Caudate nucleus (tissue), 63 donors: ENCODE measurements at places on chromosomes 11 and 22.

DNA sequence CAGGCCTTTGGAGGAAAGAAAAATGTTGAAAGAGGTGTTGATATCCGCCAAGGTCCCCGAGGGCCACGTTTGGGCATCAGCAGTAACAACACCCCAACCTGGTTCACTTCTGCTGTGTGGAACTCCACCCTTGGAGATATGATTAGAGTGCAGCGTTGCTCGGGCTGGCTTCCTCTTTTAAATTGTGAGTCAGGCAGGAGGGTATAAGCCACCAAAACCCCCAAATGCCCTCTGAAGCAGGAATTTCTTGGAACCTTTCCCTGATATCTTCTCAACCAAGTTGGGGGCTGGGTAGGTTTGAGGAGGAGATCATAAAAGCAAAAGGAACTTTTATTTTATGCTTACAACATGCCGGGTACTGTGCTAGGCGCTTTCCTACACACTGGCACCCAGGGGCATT, 6.4 kb upstream of the C11orf96 start:
- no peak for DNase-seq

- no peak for DNase-seq
Observed at GRCh38 chr11:116890193-116890592, 52.8 kb upstream of the APOA1 start.

DNA sequence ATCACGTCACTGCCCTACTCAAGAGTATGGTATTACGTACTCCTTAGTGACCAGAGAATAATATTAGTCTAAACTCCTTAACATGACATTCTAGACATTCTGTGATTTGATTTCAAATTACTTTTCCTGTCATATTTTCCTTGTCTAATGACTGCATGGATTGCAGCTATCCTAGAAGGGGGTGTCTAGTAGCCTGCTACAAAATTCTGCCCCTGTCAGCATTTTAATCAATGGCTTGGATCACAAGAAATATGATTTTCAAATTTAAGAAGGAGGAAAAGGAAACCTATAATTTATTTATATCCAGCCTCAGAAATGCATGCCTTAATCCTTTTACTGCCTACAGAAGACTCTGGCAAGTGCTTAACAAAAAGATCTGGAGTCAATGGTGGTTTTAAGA, 216.8 kb downstream of the SWAP70 start:
- no peak for DNase-seq

DNA sequence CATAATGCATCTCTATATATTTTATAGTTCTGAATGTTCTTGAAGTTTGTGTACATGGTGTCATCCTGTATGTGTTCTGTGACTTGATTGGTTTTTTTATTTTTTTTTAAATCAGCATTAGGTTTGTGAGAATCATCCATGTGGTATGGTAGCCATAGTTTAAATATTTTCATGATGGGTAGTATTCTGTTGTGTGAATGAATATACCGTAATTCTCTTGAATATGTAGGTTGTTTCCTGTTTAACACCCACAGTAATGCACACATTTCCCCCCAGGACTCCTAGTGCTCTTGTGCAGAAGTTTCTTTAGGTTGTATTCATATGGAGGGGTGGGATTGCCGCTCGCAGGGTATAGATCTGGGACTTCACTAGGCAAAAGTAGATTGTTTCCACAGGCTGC, 2.0 kb downstream of the PACS1 start:
- no peak for DNase-seq

GRCh38 chr11:122744357-122744756, 88.8 kb downstream of the UBASH3B start:
- no peak for DNase-seq

GRCh38 chr11:65288706-65289536, 25.7 kb upstream of the CDC42EP2 start:
- peak; percentile 50 for DNase-seq

DNA sequence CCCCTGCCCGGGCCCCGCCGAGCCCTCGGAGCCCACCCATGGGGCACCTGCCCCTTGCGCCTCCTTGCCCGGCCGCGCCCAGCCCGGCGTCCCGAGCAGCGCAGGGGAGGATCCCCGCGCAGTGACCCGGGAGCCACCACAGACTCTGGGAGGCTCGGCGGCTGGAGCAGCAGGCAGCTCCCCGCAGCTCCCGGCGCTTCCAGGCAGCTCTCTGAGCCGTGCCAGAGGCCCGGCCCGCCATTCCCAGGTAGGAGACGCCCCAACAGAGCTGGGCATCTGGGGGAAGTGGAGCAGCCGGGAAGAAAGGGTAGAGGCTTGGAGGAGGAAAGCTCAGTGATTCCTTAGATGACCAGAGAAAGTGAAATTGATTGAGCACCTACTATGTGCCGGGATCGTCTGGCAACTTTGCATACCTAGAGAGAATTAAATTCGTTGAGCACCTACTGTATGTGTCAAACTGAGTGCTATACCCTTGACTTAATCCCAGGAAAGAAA, 670 bp downstream of the RASD2 start:
- no peak for DNase-seq

DNA sequence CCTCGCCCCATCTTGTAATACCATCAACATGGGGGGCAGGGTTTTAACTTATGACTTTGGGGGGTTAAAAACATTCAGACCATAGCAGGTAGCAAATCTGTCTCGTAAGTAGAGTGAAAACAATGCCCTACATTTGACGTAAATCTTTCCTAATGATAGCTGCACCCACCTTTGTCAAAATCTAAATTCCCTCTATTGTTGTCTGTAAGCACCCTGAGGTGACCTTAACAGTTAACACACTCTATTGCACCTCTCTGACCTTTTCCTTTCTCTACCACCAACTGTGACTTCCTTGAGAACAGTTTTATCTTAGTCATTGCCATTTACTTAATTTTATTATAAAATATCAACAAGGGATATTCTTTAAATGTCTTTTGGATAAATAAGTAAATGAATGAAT, 1024.9 kb upstream of the CNTN5 start:
- no peak for DNase-seq

- no peak for DNase-seq
Observed at GRCh38 chr11:65502555-65503367, 3.9 kb downstream of the MALAT1 start.

GRCh38 chr11:93131709-93132108, 66.1 kb downstream of the SLC36A4 start:
- DNase-seq, result no peak

GRCh38 chr11:35621620-35622019, 3.4 kb downstream of the FJX1 start:
- DNase-seq, result no peak

DNA sequence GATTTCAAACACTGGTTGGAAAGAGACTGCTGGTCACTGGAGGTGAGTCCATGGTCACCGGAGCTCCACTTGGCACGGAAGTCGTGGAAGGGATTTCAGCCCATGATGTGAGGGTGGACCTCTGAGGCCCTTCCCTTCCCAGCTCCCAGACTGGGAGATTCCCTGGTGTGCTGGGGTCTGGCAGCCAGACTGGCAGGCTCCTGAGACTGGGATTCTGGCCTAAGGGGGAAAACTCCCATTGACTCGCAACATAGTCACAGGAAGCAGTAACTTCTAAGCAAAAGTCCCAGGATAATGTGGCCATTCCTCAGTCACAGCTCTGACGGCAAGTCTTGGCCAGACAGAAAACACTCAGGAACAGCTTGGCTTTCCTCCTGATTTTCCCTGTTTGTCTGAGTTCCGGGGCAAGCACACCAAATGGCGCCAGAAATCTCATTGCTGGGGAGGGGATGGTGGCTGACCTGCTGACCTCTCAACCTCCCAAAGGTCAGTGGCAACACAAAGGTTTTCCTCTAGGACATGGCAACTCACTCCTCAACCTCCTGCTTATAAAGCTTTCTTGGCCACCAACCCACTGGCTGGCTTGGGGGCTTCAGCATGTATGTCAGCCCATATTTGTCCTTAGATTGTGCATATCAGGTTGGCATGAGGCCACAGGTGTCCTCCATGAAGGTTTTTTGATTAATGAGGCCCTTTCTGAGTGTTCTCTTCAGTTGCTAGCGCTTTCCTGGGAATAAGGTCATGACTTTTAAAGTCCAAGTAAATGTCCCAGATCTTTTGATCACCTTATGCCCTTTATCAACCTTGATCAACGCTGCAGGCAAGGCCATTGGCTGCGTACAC, 99.5 kb downstream of the CCDC81 start:
- DNase-seq, result no peak

DNA sequence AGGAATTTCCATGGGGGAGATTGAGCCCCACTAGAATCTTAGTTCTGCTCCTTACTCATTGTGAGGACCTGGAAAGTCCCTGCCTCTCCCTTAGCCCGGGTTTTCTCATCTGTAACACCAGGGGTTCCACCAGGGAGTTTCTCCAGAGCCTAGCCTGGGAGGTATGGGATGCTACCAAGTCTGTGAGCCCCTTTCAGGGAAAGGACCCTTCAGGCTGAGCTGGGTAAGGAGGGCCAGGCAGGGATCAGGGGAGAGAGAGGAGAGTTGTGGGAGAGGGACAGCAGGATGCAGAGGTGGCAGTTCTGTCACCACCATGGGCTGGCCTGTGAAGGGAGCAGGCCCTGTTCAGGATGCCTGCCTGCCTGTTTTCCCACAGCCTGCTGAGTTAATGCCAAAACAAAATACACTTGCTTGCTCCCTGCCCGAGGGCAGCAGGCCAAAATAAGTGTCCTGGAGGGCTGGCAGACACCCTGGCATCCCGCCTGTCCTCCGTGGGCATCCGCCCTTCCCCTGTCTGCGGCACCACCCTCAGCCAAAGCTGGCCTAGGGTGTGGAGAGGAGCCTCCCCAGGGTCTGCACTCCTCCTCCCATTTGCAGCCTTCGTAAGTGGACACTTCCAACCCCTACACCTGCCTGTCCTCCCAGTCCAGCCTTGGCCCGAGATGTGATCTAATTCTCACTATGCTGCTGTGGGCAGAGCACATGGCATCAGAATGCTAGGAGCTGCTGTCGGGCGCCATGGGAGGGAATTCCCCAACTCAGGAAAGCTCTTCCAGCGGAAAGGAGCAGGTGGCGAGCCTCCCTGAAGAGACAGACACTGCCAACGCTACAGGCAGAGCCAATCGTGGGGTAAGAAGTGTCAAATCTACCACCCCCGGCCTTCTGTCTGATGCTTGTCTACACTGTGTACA, 5.9 kb upstream of the FCHSD2 start:
- peak; percentile 30 for DNase-seq

DNA sequence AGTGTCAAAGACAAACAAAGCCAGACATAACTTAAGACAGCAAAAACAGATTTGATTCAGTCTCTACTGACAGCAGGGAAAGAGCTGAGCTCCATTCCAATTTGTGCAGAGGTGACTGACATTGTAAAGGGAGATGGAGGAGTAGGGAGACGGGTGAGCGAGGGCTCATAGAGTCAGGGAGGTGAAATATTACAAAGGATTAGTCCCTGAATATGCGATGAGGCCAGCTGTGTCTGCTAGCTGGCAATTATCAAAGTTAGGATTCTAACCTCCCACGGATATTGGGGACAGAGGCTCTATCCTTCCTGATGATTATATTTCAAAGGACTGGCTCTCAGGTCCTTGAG, 8.3 kb downstream of the PLAAT2 start:
- no peak for DNase-seq

GRCh38 chr11:83257761-83258168, 28.4 kb downstream of the CCDC90B start:
- no peak for DNase-seq

- no peak for DNase-seq
Observed at GRCh38 chr11:12266943-12267342, 110.4 kb upstream of the PARVA start.

- DNase-seq, result no peak
Observed at GRCh38 chr22:50473088-50473487, 1.7 kb downstream of the SBF1 start.

GRCh38 chr11:79083352-79083751, 357.5 kb downstream of the TENM4 start:
- no peak for DNase-seq

- no peak for DNase-seq
Observed at GRCh38 chr22:31333641-31334040, 12.5 kb downstream of the PATZ1 start.

GRCh38 chr11:79080551-79080950, 360.3 kb downstream of the TENM4 start:
- DNase-seq, result no peak

DNA sequence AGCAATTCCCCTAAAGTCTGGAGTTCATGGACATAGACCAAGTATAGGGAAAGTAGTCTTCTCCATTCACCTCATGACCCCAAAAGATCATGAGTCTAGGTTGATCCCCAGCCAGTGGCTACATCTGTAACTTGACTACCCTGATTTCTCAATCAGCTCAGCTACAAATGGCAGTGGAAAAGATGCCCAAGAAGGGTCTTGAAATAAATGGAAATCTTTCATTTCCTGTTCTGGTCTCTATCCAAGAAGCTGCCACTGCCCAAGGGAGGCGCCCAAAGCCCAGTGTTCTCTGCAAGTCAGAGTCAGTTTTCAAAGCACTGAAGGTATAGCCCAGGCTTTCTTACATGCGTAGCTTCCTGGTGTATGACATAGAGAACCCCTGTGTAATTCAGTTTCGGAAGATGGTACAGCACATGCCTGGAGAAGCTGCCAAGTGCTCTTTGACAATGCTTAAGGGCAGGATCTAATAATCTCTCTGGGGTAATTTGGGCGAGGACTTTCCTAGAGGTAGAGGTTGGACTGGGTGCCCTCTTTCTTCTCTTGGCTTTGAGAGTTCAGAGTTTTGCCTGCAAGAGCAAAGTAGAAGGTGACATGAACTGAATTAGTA, 101.1 kb downstream of the ADAMTS15 start:
- no peak for DNase-seq

DNA sequence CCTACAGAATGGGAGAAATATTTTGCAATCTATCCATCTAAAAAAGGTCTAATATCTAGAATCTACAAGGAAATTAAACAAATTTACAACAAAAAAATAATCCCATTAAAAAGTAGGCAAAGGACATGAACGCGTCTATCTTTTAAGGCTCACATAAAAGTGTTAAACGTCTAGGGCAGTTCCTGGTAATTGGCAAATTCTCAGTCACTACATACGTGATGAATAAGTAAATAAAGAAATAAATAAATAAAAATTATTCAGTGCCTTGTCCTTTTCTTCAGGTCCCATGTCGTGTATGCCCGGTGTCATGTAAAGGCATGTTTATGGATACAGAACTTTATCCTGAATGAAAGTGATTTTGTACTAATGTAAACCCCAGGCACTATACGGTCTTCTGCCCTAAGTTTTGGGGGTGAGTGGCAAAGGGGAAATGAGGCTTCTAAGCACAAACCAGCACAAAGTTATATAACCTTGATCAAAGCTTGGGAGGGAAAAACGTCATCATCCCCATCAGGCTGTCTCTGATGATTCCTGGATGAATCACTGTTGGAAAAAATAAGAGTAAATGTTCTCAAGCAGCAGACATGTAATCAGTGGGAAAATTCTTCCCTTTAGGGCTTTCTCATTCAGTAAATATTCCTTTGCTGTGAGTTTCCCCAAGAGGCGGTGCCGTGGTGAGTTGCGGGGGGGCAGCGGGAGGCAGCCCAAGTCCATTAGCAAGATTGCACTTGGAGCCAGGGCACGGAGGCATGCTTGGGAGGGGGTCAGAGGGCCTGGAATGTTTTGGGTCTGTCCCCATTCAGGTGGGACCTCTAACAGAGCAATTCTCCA, 30.4 kb upstream of the MICAL2 start:
- no peak for DNase-seq

GRCh38 chr11:83410605-83411565, 124.7 kb upstream of the CCDC90B start:
- no peak for DNase-seq

GRCh38 chr11:32388871-32389770, 46.2 kb downstream of the WT1 start:
- no peak for DNase-seq

GRCh38 chr11:75499423-75500190, 26.1 kb downstream of the GDPD5 start:
- no peak for DNase-seq
